Stimulated activated CD8-positive, alpha-beta memory T cell treated with anti-CD3 and anti-CD28 coated beads, Interleukin-12 subunit alpha, Interleukin-12 subunit beta, amount 100 ng/mL, for 4 hours (primary cell): ENCODE measurements at places on chromosomes 5 and 9.

DNA sequence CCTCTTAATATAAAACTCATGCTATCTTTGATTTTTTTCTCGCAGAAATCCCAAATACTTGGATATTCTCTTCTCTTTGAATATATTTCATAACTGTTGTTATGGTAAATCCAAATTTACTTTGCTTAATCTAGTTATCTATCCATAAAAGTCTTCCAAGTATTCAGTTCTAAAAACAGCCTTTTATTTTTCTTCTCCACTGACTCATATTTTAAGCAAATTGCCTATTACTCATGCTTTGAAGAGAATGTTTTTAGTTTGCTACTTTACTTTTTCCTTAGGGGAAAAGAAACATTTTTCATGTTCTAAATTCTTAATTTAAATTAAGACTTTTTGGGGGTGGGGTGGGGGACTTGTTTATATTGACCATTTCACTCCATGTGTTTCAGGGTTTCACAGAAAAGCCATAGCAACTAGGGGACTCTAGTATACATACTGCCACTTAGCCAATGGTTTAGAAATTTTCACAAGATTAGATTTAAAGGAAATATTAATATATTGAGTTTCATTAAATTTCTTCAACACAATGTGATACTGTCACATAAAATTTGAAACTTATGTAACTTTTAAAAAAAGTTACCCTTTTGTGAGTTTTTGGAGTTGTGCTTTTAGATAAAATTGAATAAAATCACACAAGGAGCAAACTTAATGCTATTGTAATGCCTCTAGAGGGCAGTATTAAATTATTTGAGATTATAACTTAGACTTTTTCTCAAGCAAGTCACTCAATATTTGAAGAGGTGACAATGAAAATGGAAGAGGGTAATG lies 545.8 kb upstream of the ARRDC3 start:
- no peak for DNase-seq

- no peak for DNase-seq
Measured at GRCh38 chr9:100167915-100168654, 69.0 kb downstream of the INVS start.

- DNase-seq = no peak
Measured at GRCh38 chr5:90386099-90386710, 23.4 kb downstream of the CETN3 start.

- DNase-seq = no peak
Measured at GRCh38 chr5:67984546-67984945, 231.0 kb upstream of the PIK3R1 start.

GRCh38 chr5:129080766-129081165 lies 13.8 kb upstream of the ISOC1 start:
- DNase-seq = no peak

- DNase-seq = no peak
Measured at GRCh38 chr5:171654881-171655280, 130.7 kb upstream of the SMIM23 start.

DNA sequence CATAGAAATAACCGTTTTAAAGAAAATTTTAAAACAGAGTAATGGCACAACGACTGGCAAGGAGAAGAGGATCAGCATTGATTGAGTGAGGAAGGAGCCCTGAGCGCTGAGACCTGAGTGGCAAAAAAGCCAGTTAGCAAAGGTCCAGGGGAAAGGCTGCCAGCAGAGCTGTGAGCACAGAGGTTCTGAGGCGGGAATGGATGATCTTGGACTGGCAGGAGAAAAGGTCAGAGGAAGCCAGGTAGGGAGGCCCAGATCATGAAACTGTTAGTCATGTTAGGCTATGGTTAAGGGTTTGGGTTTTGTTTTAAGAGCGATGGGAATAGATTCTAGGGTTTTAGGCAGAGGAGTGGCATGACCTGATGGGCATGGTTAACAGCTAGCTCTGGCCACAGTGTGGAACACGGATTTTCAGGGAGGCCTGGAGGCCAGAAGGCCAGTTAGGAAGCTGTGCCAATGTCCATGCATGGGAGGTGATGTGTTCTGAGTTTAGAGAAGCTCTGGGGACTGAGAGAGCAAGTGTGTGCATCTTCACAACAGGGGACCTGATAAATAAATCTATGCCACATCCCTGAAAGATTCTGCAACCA lies 57.7 kb upstream of the GALNT10 start:
- no peak for DNase-seq

- no peak for DNase-seq
Measured at GRCh38 chr9:136300866-136301265, 3.0 kb downstream of the CCDC187 start.
